ENCODE measurements at places on chromosomes 11 and 22. TPM values are rescaled to one million over a fixed set of nuclear protein-coding genes. Genes with fewer than 3 reads are reported as not detected.

DNA sequence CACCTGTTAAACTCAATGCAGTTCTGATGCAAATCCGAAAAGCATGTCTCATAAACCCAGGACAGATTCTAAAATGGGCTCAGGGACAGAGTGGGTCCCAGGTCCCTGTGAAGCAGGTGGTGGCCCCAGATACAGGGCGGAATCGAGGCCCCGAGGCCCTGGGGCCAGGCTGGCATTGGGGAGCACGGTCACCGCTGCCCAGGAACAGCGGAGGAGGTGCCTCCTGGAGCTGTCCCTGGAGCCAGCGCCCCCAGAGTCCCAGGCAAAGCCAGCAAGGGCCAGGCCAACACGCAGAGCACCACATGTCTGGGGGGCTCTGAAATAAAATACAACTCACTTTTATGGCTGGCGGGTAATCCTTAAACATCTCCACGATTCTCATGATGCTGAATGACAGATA lies 10.0 kb upstream of the TTLL8 start:
- no peak for DNase-seq

- DNase-seq, result peak; percentile 38
Measured at GRCh38 chr22:23219822-23220484, 39.6 kb downstream of the BCR start.

DNA sequence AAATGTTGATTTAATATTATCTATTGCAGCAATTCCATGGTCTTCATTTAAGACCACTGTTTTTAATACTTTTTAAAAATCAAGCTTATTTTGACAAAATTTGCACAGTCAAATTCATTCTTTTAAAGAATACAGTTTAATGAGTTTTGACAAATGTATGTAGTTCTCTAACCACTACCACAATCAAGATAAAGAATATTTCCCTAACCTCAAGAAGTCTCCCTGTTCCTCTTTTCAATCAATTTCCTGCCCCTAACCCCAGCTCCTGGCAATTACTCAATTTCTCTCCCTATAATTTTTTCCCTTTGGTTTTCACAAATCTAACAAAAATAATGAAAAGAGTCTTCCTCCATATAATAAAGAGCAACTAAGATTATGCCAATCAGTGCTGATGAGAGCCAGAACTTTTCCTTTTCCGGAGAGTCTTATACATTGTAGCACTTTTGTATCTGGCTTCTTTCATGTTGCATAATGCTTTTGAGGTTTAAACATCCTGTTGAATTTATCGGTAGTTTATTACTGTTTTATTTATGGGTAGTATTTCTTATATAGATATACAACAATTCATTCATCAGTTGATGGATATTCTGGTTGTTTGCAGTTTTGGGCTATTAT lies 231.7 kb downstream of the AASDHPPT start:
- no peak for DNase-seq

- DNase-seq, result no peak
Measured at GRCh38 chr11:134481135-134481534, 69.1 kb upstream of the B3GAT1 start.

USP2 gene
- 7.3 TPM for total RNA-seq

PGA3 gene
- 0.26 TPM for total RNA-seq

All from mucosa of gallbladder (tissue), 1 donor.